Purkinje cell (primary cell): ENCODE measurements at places on chromosomes 2 and 18. TPM values are rescaled to one million over a fixed set of nuclear protein-coding genes. Genes with fewer than 3 reads are reported as not detected.

Gene ACTG2
- polyA plus RNA-seq = not detected in 2 replicates

Gene GBX2
- 0.52 TPM in 1 of 2 replicates, not detected in the other for polyA plus RNA-seq

Gene CD207
- polyA plus RNA-seq = not detected in 2 replicates

Gene SLC38A11
- polyA plus RNA-seq = 1.0 TPM in 1 of 2 replicates, not detected in the other

Gene DSC1
- polyA plus RNA-seq = 0.07 TPM in 1 of 2 replicates, not detected in the other

Gene AKAIN1
- polyA plus RNA-seq = 425 and 444 TPM in 2 replicates

Gene DPP10
- polyA plus RNA-seq = 196 and 219 TPM in 2 replicates

Gene NLRC4
- 0.84 and 1.2 TPM in 2 replicates for polyA plus RNA-seq

Gene HOXD10
- not detected in 2 replicates for polyA plus RNA-seq

Gene GPAT2
- 0.81 TPM in 1 of 2 replicates, not detected in the other for polyA plus RNA-seq

Gene ANKAR
- polyA plus RNA-seq = 1.5 and 4.1 TPM in 2 replicates

Gene PDCD1
- polyA plus RNA-seq = not detected in 2 replicates
